ENCODE measurements at places on chromosomes 4 and X.

GRCh38 chr4:121237069-121237399 is 72.9 kb upstream of the TNIP3 start:
- no peak for DNase-seq

- DNase-seq: no peak
Observed at GRCh38 chrX:153853180-153853901, 23.0 kb upstream of the PDZD4 start.

GRCh38 chr4:931194-931959 is 739 bp downstream of the GAK start:
- DNase-seq: peak; percentile 30

GRCh38 chr4:3311489-3312171 is 18.8 kb downstream of the RGS12 start:
- DNase-seq: no peak

GRCh38 chrX:10296576-10296975 is 139.8 kb downstream of the CLCN4 start:
- no peak for DNase-seq

DNA sequence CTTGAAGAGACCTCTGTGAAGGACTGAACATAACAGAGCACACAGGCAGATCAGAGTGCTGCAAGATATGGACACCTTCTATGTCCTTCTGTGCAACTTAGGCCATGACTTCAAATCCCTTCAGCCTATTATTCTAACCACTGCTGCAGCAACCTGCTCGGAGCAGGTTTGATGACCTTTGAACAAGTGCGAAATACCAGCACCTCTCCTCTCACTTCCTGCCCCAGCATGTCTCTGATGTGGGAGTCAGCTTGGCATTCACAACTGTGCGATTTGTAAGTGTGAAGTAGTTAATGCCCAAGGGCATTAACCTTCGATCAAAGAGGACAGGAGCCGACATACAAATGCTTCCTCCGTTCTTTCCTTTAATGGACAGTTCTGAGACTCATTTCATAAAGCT is 1.6 kb upstream of the EXOC1 start:
- peak; percentile 42 for DNase-seq

- no peak for DNase-seq
Observed at GRCh38 chrX:150715184-150715583, 22.0 kb downstream of the MTMR1 start.

GRCh38 chrX:155263854-155264628 is at the start of gene RAB39B:
Gene RAB39B (minus strand): TSS chrX:155264491. CDS start chrX:155264288, 203 bp downstream.
- peak; percentile 86 for DNase-seq

DNA sequence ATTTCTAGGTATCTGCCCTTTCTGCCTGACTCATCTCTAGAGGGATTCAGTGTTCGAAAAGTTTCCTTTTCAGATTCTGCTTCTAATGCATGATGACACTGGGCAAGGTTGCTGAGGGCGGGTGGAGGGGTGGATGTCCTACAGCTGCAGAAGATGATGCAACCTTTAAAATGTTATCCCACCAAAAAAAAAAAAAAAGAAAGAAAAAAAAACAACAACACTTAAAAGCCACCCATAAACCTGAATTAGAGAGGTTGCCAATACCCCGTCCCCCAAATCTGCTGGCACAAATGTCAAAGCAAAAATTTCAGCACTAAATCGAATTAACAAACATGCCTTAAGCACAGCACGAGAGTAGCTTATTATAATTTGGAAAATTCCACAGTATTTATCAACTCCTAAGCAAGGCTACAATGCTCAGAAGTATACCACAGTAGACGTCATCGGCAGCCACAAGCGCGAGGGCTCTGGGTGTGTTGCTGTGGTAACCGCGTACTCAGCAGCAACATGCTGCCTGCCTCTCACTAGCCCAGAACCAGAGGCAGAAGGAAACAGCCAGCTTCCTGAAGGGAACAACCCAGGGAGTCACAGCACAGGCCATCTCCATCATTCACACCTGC is 167.5 kb upstream of the MAP3K15 start:
- peak; percentile 87 for DNase-seq

DNA sequence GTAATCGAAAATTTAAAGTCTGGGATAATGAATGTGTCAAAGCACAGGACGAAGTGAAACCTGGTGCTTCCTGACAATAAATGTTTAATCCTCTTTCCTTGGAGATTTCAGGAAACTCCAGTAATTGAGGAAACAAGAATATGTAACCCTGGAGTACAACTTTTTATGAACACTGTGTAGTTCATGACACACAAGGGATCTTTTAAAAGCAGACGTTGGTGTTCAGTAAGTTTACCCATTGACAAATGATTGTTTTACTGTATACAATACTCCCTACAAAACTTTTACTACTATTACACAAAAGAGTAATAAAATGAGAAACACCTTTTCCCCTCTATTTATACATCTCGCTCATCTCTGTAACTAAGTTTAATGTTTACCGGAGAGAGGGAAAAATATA is 312.4 kb downstream of the PPARGC1A start:
- DNase-seq: no peak

DNA sequence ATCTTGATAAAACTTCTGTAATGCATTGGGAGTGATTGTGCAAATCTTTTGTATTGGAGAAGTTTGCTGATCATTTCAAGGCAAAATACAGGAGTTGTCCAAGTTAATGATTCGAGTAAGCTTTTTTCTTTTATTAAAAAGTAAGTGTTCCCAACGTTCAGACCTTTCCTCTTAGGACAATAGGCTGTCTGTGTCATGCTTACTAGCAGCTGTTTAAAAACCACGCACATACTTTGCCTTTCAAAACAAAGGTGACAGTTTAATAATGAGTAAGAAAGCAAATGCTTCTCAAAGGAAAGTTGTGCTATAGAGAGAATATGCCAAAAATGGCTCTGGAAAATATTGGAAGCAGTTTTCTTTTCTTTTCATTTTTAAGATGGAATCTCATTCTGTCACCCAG is 11.2 kb downstream of the TRAPPC11 start:
- no peak for DNase-seq

DNA sequence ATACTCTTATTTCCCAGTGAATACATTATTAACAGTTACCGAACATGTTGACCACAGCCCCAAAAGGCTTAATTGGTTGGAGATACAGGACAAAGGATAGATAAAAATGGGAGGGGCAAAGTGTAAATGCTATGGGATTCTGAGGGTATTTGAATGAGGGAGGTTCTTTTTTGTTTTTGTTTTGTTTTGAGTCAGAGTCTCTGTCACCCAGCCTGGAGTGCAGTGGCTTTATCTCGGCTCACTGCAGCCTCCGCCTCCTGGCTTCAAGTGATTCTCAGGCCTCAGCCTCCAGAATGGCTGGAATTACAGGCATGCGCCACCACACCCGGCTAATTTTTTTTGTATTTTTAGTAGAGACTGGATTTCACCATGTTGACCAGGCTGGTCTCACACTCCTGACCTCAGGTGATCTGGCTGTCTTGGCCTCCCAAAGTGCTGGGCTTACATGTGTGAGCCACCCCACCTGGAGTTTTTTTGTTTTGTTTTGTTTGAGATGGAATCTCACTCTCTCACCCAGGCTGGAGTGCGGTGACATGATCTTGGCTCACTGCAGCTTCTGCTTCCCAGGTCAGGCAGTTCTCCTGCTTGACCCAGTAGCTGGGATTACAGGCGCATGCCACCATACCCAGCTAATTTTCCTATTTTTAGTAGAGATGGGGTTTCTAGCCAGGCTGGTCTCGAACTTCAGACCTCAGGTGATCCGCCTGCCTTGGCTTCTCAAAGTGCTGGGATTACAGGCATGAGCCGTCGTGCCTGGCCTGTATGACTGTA is 9.0 kb downstream of the UBE2K start:
- DNase-seq: peak; percentile 41

DNA sequence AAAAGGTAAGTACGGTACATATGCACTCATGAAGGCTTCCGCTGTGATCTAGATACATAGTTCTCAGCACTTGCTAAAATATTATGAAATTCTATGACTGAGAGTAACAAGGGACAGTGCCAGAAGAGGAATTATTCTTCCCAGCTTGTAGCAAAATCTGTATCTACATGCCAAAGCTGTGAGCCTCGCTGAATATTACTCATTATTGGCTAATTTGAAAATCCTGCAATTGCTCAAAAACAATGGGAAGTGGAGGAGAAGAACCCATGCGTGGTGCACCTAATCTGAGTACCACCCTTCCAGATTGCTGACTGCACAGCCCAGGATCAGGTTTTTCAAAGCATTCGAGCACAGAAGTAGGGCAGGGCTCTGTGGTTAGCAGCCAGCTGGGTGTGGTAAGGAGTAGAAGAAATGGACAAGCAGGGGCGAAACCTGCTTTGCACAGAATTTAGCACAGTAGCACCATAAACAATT is 17.4 kb upstream of the PDCL2 start:
- no peak for DNase-seq

GRCh38 chrX:24396236-24396930 is 35.9 kb downstream of the SUPT20HL1 start:
- no peak for DNase-seq

- no peak for DNase-seq
Observed at GRCh38 chrX:72069350-72070160, 62.2 kb downstream of the RTL5 start.

DNA sequence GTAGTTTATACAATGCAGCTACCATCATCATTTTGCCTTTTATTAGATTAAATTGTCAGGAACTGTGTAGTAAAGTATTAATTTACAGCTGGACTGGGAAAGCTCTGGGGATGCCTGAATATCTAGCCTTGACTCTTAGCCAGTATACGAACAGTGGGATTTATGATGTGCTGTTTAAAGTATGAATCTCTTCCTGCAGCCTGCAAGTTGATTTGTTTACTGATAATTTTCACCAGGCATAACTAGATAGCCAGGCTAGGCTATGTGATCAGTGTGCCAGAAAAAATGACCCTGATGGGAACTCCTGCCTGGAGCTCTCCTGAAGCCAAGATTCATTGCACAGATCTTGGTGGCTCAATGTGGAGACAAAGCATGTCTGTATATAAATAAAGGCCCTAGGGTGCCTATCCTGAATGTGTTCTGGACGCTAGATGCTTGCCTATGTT is 119.2 kb downstream of the SCLT1 start:
- no peak for DNase-seq

DNA sequence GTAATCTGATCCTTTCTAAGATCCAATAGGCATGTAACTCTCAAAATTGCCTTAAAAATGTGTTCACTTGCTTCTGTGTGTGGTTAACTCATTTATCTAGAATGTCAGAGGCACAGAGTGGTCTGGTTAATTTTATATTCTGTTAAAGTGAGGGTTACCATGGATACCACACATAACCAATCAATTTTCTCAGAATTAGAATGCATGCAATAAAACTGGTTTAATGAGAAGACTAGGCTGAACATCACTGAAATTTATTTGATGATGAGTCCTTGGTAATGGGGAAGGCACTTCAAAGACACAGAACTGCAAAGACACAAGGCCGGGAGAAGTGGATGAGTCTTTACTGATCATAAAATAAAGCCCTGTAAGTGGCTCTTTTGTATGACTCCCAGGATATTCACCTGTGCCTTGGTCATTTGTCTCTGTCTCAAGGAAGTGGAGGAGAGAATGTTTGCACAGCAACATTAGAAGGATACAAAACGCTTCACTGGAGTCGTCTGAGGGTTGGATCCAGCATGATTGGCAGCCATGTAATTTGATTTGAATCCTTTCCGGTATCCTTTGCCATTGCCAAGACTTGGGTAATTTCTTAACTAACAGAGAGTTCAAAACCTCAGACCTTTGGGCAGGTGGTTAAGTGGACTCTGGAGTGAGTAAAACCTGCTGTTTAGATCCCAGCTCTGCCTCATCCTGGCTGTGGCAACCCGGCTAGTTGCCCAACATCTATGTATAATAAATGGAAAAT is 94.0 kb upstream of the RBPJ start:
- DNase-seq: no peak

DNA sequence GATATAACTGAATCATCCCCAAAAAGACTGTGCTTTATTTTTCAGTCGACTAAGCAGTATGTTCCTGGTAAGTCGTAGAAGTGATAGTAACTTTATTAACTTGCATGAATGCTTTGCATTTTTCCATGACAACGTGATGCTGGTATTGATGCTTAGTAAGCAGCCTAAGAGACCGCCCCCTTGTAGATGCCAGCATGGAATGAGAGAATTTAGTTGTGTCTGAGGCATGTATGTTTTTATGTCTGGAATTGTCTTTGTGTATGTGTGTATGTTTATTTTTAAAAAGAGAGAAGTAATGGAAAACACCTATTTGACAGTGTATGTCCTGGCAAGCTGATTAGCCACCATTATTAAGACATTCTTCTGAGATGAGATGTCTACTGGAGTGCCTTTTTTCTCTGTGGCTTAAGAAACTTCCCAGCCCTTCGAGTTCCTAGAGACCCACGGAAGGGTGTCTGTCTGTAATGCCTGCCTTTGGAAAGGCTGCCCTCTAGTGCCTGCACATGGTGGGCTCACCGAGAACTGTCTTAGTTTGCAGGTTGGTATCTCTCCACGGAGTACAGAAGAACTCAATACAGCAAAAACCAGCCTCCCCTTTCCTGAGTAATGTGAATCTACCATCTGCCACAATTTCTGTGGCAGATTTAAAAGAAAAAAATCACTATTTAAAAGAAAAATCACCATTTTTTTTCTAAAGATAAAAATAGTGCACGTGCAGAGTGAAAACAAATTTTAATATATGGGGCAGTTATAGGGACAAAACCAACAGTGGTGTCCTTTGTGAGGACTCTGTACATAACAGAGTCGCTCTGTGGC is 85.9 kb downstream of the AASDH start:
- DNase-seq: peak; percentile 78

GRCh38 chr4:44869985-44870384 is 143.6 kb upstream of the GNPDA2 start:
- no peak for DNase-seq

DNA sequence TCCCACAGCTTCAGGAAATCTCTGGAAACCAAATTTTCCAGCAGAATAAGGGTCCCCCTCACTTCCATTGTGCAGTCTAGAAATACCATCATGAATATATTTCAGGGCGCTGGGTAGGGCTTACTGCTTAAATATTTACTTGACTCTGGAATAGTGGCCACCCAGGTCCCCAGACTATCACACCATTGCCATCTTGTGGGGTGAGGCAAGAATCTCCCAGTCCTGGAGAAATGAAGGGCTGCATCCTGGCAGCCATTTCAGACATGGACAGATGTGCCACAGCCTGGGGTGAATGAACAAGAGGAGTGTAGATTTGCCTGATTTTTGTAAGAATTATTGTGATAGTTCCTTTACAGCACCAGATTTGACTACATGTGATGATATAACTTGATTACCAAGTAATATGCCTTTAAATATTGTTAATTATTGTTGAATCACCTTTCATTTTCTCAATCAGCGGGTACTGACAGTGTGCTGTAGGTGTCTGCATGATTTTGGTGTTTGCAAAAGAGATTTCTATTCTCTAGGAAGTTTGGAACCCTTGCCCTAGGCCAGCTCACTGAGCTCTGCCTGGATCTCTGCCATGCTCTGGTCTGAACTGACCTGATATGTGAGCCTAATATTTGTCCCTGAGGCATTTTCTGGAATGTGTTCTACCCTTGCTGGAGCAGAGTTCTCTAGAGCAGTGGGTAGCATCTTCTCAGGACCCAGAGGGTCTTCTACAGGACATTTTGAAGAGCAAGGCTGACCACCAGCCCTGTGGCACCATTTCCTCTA is 183.4 kb downstream of the KIT start:
- no peak for DNase-seq

- DNase-seq: no peak
Observed at GRCh38 chr4:8262637-8263322, 6.8 kb upstream of the HTRA3 start.
